ENCODE measurements at places on chromosomes 13 and 19.

GRCh38 chr13:23159760-23160637, 20.8 kb upstream of the SGCG start:
- DNase-seq, result no peak

- DNase-seq, result no peak
These were observed 30.8 kb downstream of the DNAJC3 start for GRCh38 chr13:95707442-95708390.

DNA sequence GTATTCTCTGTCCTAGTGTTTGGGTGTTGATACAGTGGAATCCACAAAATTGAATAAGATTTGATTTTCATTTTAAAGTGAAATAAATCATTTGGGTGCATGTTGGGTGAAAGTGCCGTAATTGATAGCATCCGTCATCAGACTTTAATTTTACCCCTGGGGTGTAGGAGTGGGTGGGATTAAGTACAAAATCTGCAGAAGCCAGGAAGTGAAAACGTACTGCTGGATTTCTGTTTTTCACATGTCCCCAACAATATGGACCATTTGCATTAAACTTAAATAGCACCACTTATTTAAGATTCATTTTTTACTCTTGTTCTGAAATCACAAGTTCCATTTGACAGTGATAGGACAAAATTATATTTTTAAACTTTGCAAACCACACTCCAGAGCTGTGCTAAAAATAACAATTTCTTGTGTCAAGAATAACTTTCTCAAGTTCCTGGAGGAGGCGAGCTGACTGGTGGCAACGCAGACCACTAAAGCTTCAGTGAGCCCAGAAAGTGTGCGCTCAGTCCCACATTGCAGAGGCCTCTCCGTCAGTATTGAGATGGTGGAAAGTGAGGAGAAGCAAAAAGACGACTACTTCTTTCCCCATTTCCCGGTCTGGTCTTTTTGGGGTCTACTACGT, 71.3 kb downstream of the ARHGEF7 start:
- DNase-seq, result no peak

DNA sequence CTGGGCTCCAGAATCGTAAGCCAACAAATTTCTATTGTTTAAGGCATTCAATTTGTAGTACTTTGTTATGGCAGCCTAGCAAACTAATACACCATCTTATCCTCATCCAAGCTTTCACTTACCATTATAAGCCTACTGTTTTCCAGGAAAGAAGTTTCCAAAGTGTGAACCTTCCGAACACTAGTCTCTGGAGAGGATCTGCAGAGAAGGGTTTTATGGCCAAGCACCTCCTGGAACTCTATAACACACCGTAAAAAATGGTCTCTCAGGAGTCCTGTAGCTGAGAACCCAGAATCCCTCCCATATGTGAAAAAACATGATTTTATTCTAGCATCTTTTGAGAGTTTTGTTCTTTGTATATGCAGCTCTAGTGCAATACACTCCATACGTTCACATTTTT, 142.1 kb downstream of the POSTN start:
- no peak for DNase-seq

DNA sequence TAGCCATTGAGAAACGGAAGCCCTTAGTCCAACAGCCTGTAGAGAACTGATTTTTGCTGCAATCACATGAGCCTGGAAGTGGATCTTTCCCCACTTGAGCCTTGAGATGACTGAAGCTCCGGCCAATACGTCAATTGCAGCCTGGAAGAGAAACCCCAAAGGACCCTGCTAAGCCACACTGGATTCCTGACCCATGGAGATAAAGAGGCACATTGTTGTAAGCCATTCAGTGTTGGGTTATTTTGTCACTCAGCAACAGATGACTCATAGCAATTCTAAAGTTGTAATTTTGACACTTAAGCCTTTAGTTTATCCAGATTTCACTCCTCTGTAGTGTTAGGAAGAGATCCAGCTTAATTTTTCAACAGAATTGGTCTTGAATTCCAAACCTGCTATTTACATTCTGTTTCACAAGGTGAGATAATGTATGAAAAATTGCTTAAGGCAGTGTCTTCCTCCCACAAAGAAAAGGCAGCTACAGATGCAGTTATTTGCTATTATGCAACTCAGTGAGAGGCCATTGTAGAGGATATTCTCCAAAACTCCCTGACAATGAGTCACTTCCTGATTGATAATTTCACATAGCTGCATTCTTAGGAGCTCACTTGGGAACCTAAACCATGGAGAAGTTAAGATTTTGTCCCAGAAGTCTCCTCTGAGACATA, 59.4 kb upstream of the TSHZ3 start:
- no peak for DNase-seq

DNA sequence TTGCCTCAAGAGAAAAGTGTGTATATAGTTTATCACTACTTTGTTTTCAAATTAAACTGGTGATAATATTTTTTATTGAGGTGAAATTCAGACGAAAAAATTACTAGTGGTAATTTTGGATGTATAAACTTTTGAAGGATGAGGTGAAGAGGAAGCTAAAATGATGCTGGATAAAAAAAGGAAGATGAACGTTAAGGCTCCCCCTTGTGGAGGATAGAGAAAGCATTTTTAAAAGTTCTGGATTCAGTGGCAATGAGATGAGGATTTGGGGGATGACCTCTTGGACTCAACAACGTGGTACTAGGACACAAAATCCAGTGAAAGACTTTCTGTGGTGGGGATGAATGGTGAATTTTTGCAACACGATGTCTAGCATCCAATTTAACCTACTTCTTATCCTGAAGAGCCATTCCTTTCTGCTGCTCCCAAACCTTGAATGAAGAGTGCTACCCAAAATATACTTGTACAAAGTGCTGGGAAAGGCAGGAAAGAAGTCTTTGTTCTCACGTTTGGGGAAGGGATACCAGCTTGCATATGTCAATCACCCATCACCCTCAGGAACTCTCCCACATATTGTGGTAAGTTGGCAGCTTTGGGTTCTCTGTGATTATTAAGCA, 7.3 kb upstream of the SIGLEC5 start:
- DNase-seq, result no peak

GRCh38 chr19:40213882-40214570, 4.2 kb downstream of the TTC9B start:
- DNase-seq, result no peak

DNA sequence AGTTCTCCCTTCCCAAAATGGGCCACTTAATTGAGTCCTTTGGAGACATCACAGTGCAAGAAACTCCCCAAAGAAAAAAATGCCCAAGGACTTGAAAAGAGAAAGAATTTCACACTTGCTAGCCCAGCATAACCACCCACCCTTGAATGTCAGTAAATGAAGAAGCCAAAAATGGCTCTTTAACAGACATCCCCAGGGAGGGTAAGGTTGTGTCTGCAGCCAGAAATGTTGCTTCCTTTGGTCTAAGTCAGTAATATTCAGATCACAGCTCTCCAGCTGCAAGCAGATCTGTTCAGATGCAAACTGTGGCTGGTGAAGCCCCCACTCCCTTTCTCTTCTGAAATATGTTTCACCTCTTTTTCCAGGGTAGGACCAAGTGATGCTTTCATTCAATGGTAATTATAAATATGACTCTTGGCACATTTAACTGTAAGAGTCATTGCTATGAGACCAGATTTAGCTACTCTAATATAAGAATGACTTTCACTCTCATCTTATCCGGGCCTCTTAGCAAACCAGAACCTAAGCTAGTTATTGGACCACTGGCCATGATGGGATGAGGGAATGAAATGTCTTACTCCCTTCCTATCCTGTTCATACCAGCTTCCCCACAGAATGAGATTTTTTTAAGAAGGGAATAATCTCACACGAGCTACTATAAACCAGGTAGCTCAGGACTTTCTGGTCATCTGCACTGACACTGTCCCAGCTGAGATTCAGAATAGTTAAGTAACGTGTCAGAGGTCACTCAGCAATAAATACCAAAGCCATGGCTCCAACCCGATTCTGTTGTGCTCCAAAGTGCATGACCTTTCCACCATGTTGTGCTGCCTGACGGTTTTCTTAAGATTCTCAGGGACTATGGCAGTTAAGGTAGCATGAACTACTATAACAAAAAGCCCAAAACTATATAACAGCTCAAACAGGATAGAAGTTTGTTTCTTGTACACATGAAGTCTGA, 234.1 kb downstream of the FOXO1 start:
- DNase-seq, result no peak

GRCh38 chr19:55553217-55554182, 8.2 kb upstream of the SBK3 start:
- DNase-seq, result no peak

DNA sequence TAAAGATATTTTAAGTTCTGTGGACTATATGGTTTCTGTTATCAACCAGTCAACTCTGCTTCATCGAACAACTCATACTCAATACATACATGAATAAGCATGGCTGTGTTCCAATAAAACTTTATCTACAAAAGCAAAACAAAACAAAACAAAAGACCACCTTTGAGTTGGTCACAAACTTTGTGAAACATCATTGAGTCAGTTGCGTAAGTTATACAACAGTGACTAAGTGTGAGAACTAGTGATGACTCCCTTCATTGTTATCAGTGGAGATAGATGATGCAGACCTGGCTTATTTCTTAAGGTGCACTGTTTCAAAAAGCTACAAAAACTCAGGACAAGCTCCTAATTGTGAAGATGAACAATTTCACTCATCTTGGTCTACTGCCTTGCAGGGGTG, 14.5 kb upstream of the KLK4 start:
- no peak for DNase-seq

- no peak for DNase-seq
These were observed 4.8 kb downstream of the ISYNA1 start for GRCh38 chr19:18433015-18433691.

GRCh38 chr19:41744850-41745249, 10.5 kb upstream of the CEACAM6 start:
- DNase-seq, result no peak

GRCh38 chr19:28685802-28686201, 527.1 kb downstream of the UQCRFS1 start:
- no peak for DNase-seq

DNA sequence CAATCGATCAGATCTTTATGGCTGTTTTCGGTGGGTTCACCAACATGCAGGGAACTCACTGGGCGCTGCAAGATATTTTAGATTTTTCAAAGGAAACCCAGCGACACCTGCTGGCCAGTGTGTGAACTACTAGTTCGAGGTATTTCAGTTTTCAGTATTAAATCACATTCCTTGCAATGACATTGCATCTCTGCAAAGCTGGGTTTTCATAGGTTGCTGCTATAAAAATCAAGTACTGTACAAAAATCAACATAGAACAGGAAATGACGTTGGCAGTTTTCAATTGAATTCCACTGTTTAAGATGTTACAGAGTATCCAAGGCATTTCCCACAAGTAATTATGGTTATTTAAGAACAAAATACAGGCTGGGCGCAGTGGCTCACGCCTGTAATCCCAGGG, 17.6 kb downstream of the LIG1 start:
- DNase-seq, result peak; percentile 54

- DNase-seq, result no peak
These were observed 2.0 kb downstream of the TNFSF11 start for GRCh38 chr13:42575938-42576337.

DNA sequence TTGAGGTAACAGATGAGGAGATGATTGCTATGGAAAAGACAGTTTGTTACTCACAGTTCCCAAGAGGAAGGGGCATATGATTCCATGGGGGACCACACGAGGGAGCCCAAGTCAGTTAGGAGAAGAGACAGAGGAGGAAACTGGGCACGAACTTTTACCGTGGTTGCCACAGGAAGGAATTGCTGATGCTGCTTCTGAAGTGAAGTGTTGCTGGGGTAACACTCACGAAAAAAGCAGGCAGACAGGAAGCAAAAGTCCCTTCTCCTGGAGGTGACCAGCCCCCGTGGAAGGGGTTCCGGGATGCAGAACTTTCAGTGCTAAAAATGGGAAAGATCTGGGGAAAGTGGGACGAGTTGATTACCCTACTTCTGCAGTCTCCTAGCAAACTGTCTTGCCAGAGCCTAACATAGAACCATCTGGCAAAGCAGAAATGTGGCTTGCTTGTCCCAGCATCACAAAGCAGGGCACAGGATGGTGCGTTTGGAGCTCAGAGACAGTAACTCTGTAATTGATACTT, 35.4 kb upstream of the MAP3K10 start:
- DNase-seq, result no peak

- DNase-seq, result no peak
These were observed 1.2 kb upstream of the NUMBL start for GRCh38 chr19:40691421-40692211.

DNA sequence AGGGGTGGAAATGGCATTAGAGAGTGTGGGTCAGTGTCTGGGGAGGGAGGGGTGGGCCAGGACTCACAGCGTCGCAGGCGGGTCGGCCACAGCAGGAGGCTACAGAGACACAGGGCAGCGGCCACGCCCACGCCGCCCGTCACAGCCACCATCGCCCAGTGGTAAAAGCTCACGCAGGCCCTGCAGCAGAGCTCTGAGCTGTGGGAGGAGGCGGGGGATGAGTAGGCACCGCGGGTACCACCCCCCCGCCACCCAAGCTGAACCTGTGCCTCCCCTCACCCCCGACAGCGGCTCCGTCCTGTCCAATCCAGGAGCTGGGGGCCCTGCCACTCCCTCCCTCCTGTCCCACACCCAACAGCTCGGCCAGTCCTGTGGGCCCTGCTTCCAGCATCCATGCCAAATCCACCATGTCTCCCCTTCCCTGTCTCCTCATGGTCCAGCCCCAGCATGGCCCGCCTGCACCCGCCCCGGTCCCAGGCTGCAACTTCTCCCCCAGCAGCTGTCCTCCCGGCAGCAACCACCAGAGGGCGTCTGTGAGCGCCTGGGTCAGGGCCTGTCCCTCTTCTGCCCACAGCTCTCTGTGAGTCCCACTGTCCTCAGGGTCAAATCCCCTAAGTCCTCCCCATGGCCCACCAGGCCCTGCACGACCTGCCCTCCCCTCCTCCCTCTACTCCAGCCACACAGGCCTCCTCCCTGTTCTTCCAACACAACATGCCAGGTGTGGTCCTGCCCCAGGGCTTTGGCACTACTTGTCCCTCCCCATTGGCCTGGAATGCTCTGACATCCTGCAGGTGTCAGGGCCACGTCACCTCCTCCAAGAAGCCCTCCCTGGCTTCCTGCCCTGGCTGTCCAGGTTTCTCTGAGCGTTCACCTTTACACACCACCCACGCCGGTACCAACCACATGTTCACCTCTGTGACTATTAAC, 6.0 kb downstream of the TEKTIP1 start:
- peak; percentile 50 for DNase-seq

DNA sequence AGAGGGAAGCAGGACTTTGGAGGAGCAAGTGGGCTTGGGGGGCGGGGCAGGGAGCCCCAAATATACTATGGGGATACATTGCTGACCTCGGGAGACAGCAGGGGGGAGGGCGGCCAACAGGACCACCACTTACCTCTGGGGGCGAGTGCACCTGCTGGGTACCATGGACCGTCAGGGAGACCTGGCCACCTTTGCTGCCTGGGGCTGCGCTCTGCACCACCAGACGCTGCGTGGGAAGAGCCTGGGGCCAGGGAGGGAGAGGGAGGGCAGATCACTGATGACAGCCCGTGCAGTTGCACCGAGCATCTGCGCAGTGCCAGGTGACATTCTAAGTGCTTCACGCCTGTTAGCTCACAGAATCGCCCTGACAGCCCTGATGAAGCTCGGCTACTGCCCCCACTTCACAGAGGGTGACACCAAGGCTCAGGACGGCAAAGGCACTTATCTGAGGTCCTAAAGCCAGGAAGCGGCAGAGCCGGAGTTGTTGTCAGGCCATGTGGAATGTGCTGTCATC, 24.1 kb downstream of the RFX1 start:
- no peak for DNase-seq

GRCh38 chr13:41643507-41643906, 186.2 kb downstream of the RGCC start:
- DNase-seq, result no peak

Data from activated CD8-positive, alpha-beta memory T cell treated with anti-CD3 and anti-CD28 coated beads for 1 hour (primary cell).